Foreskin keratinocyte (primary cell): ENCODE measurements at places on chromosomes 2 and 18.

DNA sequence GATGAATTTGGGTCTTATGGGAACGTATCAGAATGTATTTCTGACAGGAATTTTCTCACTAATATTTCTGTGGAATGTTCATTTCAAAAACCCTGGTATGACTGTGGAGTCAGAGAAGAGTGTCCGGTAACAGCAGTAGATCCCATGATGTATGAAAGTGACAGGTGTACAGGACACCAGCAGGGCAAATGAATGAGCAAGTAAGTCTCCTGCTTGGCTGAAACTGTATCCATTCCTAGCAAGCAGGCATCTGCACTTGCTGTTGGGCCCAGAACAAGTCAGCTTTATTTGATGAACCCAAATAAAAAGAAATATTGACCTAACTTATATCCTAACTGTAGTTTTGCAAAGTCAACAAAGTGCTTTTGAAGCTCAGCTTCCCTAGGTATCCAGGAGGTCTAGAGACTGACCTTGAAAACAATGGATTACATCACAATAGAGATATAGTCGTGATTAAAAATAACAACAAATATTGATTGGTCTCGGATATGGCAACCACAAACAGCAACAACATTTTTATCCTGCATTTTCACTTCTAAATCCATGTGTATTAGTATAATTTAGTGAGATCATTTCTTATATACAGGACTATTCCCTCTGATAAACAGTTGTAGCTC lies 37.6 kb downstream of the NXPH2 start:
- no peak for DNase-seq

- no peak for DNase-seq
These were observed 54.5 kb upstream of the SPP2 start for GRCh38 chr2:233996000-233996399.

GRCh38 chr2:181743723-181744031 lies 63.4 kb upstream of the NEUROD1 start:
- DNase-seq, result no peak

- DNase-seq, result no peak
These were observed 255.1 kb upstream of the CXCR4 start for GRCh38 chr2:136373029-136373428.

DNA sequence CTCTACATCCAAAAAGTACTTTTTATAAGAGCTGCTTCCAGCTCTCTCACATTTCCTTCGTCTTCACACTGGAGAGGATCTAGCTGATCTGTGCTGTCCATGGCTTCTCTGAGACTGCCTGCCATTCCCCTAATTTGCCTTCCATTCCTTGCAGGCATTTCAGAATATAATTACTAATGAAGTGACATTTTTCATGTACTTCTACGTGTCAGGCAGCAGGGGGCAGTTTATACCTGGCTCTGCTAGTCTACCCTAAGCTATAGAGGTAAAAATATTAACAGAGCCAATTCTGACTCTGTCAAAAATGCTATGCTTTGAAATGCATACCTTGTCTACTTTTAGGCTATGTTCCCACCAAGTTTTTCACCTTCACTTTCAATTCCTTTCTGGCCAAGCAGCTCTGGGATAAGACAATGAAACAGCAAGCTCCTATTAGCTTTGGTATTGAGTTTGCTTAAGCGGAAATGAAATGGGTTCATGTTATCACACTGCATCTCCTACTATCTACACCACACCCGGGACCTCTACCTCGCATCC lies 81.9 kb downstream of the MEP1B start:
- peak; percentile 18 for DNase-seq

DNA sequence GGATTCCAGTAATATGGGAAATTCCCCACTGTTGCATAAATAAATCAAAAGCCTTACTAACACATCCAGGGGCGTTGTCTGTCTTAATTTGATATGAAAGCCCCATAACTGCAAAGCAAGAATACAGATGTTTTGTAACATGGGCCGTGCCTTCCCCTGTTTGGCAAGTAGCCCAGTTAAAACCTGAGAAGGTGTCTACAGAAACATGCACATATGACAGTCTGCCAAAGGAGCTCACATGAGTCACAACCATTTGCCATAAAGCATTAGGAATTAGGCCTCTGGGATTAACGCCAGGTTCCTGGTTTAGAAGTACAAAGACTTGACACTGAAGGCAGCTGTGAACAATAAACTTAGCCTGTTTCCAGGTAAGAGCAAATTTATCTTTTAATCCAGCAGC lies 43.1 kb upstream of the LONRF2 start:
- peak; percentile 97 for DNase-seq

DNA sequence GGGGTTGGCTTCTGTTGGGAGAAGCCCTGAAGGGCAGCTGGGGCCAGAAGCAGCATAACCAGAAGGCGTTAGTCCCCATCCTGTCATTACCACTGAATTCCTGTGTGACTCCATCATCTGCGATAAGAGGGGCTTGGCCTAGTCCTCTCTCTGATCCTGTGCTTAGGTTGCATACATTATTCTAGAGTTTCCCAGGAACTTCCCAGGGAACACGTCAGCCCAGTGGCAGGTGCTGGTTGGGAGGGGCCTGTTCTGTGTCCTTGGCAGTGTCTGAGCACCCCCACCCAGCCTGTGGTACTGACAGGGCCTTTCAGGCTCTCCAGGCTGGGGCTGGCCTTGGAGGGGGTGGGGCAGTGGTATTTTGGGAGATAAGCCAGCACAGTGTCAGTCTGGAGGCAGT lies 4.5 kb upstream of the TOGARAM2 start:
- peak; percentile 96 for DNase-seq

- no peak for DNase-seq
These were observed 61.0 kb downstream of the BIN1 start for GRCh38 chr2:127045792-127046501.

GRCh38 chr2:100053087-100053885 lies 89.1 kb downstream of the AFF3 start:
- no peak for DNase-seq

DNA sequence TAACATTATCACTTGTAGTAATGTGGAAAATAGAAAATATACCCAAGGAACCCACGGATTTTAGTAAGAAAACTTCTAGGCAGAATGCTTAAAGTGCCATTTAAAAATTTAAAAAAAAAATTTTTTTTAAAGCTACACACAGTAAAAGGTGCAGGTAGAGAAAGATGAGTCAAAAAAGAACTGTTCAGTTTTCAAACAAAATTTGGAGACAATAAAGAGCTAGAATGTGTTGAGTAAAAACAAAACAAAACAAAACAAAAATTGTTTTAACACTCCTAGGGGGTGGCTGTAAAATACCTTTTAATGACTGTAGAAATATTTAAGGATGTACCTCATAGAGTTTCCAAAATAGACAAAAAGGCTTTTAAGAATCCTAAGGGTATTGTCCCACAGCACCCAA lies 212.0 kb downstream of the TGIF1 start:
- no peak for DNase-seq

- DNase-seq, result no peak
These were observed 1.8 kb downstream of the ZEB2 start for GRCh38 chr2:144517866-144518747.

DNA sequence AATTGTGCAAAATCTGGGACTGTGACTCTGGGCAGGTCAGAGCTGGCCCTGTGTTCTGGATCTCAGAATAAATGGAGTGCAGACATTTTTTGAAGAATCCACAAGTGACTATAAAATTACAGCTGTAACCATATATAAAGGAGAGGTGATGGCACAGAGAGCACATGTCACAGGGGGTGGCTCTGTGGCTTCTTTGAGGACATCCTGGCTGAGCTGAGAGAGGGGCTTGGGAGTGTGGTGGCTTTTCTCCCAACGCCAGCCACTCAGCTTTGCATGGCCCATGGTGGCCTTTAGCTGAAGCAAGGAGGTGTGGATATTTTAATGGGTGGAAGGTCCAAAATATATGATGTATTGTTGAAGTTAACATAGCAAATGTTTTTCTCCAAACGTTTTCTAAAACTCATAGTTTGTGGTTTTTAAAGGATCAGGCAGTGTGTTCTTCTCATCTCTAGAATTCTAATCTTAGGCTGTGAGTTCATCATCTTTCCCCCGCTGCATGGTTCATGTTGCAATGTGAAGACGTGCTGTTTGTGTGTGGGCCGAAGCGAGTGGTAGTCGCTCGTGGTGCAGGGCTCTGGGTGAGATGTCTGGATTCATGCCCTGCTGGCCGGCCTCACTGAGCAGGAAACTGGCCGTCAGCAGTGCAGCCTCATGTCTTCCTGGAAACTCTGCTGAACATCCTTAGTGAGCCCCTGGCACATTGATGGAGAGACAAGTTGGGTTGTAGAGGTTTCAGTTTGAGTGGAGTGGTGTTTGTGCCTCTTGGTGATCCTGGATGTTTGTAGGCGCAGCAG lies 109.9 kb downstream of the ZNF236 start:
- no peak for DNase-seq

- DNase-seq, result no peak
These were observed 117.2 kb upstream of the OTX1 start for GRCh38 chr2:62933398-62933917.

DNA sequence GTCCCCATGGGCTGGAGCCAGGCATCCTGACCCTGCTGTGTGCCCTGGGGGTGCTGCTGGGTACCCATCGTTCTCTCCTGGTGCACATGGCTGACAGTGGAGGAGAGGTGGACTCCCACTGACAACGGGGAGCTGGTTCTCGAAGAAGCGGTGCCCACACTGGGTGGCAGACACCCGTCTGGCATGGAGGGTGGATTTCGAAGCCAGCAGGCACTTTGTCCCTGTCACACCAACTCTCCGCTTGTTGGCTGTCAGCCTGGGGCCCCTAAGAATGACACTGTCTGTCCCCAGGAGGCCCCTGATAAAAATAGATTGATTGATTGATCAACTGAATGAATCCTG lies 55.4 kb downstream of the RTP5 start:
- no peak for DNase-seq

DNA sequence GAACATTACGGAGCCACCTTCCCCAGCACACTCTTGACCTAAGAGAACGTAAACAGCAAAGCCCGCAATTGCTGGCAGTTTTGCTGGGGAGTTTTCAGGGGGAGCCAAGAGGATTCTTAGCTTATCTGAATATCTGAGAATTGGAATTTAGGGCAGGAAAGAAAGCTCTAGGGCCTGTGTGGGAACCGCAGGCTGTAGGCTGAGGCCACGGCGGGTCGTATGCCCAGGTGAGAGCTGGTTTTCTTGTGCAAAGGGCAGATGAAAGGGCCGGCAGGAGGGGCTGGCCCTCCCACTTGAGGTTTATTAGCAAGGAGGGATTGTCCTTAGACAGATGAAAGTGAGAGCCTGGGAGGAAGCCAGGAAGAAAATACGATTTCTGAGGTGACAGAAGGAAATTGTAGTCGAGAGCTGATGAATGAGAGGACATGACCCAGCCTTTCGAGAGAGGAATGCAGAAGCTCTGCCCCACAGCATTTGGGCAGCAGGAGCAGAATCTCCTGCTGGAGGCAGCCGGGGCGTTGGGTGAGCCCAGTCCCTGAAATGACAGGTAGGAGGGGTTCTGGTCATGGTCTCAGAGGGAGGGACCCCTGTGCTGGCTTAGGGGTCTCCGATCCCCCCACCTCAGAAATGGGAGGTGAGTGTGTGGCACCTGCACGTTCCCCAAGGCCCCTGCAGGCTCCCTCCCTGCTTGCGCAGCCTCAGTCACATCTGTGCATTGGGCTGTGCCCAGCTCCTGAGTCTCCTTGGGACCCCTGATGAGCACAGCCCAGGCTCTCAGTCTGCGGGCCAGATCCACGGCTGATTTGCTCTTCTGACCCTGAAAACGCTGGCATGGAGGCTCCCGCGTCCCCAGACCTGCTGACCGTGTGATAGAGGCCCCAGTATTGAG lies 61.1 kb downstream of the CABLES1 start:
- no peak for DNase-seq

GRCh38 chr2:54757500-54757899 lies 34.0 kb downstream of the EML6 start:
- no peak for DNase-seq

- peak; percentile 53 for DNase-seq
These were observed 22.1 kb upstream of the CNOT11 start for GRCh38 chr2:101230541-101231001.
